ENCODE measurements at places on chromosomes 5 and 9.

- DNase-seq, result no peak
These were observed 339.2 kb downstream of the ARL15 start for GRCh38 chr5:53971131-53971530.

GRCh38 chr5:122180863-122181548 is 51.7 kb downstream of the ZNF474 start:
- DNase-seq, result peak; percentile 94

GRCh38 chr9:86977205-86977835 is 30.0 kb upstream of the GAS1 start:
- peak; percentile 61 for DNase-seq

GRCh38 chr9:94631599-94631998 is 7.7 kb downstream of the FBP1 start:
- no peak for DNase-seq

- no peak for DNase-seq
These were observed 68.3 kb downstream of the ERP44 start for GRCh38 chr9:100030548-100030947.

GRCh38 chr9:70603020-70603411 is 188.6 kb upstream of the KLF9 start:
- DNase-seq, result no peak

- peak; percentile 15 for DNase-seq
These were observed 260.4 kb downstream of the MLLT3 start for GRCh38 chr9:20361656-20362570.

- DNase-seq, result no peak
These were observed 10.8 kb downstream of the SAXO1 start for GRCh38 chr9:19022206-19022605.

- no peak for DNase-seq
These were observed 404.2 kb downstream of the DNAH5 start for GRCh38 chr5:13540168-13540750.

DNA sequence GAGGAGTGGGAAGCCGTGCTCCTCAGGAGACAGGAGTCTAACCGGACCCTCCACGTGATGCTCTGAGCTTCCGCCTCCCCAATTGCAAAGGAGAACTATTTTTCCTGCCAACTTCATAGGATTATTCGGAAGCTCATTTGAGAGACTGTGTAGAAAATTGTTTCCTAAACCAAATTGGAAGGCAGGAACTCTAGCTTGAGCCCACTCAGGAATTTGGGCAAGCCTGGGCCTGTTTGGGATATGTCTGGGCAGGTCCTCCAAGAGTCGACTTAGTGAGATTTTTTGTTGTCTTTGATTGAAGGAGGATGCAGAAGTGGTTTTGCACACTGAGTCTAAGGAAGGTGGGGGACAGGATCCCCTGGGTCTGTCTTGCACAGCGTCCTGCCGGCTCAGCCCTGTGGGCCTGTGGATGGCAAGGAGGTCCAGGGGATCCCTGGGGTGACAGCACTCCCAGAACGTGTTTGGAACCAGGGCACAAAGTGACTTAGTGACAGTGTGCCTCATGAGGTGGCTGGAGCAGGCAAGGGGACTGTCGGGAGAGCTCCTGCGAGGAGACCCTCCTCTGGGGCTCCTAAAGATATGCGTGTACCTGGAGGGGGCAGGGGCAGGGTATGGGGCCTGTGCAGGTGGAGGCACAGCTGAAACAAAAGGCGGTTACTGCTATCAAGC is 283.3 kb downstream of the NSG2 start:
- DNase-seq, result no peak

DNA sequence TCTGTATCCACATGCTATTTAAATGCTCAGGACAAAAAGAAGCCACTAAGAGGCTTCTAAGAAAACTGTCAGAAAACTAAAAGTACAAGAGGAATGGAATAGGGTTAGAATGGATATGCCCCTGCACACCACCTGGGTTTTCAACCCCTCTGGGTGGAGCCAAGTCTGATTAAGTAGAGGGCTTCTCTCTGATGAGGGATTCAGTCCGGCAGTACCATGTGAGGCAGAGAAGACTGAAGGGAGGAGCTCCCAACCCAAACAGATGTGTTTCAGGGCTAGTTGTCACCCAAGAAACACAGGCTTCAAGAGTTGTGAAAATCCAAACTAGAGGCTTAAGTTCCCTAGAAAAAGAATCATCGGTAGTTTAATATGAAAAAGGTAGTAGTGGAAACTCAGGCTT is 12.5 kb downstream of the NREP start:
- DNase-seq, result no peak

- DNase-seq, result no peak
These were observed 155.2 kb upstream of the ISL1 start for GRCh38 chr5:51227963-51228470.

DNA sequence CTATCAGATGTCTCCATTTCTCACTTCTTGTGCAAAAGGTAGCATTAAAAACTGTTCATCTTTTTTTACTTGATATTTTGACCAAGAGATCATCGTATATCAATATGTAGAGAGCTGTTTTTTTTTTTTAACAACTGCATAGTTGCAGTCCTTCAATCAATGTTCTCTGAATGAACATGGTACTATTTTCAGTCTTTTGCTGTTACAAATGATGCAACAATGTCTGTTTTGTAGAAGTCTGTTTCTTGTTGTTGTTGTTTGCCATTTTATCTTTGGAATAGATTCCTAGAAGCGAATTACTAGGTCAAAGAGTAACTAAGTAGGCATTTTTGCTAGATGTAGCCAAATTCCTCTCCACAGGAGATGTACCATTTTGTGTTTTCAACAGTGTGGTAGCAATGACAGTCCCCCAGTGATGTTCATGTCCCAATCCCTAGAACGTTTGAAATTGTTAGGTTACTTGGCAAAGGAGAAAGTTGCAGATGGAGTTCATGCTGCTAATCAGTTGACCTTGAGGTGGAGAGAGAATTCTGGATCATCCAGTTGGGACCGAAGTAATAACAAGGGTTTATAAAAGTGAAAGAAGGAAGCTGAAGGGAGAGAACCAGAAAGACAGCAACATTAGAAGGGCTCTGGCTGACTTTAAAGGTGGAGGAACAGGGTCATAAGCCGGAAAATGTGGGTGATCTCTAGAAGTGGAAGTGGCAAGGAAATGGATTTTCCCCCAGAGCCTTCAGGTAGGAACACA is 6.3 kb downstream of the MTREX start:
- no peak for DNase-seq

GRCh38 chr5:126122942-126123341 is 300.3 kb upstream of the GRAMD2B start:
- DNase-seq, result no peak

- no peak for DNase-seq
These were observed 84.1 kb downstream of the SLIT3 start for GRCh38 chr5:169216866-169217265.

DNA sequence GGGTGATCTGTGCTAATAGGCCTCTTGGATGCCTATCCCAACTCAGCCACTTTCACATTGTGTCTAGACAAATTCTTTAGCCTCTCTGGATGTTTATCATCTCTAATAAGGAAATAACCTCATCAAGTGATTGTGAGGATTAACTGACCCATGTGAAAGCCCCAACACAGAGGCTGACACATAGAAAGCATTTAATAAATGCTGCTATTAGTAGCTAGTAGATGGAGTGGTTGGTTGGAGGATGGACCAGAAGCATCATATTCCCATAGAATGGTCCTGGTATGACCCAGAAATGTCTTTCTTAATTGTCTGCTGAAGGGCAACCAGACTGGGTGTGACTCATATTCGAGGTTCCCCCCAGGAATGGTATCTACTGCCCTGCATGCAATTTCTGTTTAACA is 124.4 kb downstream of the PIK3R1 start:
- DNase-seq, result peak; percentile 67

DNA sequence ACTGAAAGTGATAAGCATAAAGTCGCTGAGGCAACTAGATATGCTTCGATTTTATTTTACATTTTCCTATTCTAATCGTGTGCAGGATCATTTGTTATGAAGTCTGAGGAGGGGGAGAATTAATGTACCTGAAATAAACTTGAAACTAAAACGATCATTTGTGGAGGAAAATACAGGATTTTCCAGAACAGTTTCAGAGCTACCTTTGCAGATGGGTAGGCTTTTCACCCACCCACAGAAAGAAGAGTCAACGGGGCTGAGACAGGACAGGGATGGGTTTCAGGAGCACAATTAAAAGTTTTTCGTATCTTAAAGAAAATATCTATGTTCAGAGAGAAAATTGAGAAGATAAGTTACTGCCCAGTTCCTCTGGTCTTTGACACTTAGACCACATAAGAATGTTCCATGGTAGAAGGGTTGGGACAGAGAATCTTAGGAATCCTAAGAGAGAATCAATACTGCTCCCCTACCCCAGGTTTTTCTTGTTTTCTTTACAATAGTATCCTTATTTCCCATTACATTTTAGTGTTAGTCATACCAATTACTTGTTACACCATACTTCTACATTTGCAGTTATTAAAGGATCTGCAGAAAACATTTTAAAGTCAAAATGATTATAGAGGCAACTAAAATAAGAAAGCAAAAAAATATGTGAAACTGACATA is 211.4 kb downstream of the DEPDC1B start:
- no peak for DNase-seq

GRCh38 chr9:125180876-125181275 is 8.7 kb downstream of the PPP6C start:
- no peak for DNase-seq

DNA sequence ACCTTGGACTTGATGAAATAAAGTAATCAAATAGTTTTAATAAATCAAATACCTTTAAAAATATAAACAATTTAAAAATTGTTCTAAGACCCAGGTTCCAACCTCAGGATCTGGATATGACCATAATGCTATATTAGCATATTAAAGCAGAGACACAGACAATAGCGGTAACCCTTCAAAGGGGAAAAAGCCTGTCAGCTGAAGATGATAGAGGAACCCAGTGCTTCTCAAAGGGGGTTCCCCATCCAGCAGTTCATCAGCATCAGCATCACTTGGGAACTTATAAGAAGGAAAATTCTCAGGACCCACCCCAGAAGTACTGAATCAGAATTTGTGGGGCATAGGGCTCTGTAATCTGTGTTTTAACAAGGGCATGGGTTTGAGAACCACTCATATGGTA is 519.6 kb downstream of the RAB3C start:
- no peak for DNase-seq

- DNase-seq, result peak; percentile 69
These were observed at the start of gene TICAM2 for GRCh38 chr5:115601701-115602590. Gene TICAM2 (minus strand): TSS chr5:115602479. CDS start chr5:115581256, 21,223 bp downstream.

DNA sequence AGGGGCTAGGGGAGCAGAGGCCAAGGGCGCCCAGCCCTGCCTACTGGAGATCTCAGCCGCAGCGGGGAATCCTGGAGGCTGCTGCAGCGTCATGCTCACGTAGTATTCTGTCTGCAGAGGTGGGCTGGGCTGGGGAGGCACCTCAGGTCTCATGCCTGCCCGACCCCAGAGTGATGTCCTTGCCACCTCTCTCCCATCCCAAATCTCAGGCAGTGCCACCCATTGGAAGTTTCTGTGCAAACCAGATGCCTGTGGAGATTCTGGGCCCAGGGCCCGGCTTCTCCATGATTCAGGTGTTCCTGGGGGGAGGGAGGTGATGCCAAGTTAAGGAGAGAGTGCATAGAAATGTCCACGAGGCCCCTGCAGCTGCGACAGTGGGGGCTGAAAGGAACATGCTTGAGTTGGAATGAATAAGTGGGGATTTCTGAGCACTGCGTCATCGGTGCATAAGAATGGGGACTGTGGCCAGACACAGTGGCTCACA is 72.0 kb downstream of the ANKRD33B start:
- no peak for DNase-seq

GRCh38 chr5:100832252-100833230 is 70.5 kb downstream of the ST8SIA4 start:
- no peak for DNase-seq

GRCh38 chr5:147348451-147348850 is 113.6 kb downstream of the STK32A start:
- DNase-seq, result no peak

GRCh38 chr9:107938801-107939386 is 449.3 kb upstream of the KLF4 start:
- DNase-seq, result no peak

DNA sequence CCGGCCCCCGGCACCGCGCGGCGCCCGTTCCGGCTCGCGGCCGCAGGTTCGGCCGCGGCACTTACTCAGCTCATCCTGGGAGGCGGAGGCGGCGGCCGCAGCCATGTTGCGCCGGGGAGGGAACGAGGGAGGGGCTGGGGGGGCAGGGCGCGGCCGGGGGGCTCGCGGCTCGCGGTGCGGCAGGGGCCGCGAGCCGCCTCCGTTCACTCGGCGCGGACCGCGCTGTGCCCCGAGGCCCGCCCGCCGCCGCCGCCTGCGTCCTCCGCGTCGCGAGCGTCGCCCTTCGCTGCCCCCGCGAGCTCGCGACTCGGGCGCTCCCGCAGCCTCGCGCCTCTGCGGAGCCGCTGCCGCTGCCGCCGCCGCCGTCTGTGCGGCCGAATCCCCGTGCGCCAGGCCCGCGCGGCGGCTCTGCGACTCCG is 735 bp downstream of the ECPAS start:
- no peak for DNase-seq

GRCh38 chr9:86763791-86764190 is 183.5 kb downstream of the GAS1 start:
- no peak for DNase-seq

DNA sequence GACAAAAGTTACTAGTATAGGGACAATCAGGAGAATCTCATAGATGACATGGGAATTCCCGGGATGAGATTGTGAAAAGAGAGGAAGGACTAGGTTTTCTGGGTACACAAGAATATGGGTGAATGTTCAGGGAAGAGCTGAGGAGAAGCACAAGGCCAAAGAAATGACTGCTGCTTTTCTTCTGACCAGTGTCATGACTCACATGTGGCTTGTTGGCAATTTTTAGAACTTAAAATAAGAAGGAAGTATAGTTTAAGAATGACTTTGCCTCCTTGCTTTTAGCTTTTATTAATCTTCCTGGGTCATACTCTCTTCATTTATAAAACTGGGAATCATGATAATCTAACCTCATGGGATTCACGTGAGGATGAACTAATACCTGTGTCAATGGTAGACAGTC is 652.4 kb upstream of the MEF2C start:
- no peak for DNase-seq

GRCh38 chr9:378263-378662 is 163.6 kb downstream of the DOCK8 start:
- DNase-seq, result no peak

DNA sequence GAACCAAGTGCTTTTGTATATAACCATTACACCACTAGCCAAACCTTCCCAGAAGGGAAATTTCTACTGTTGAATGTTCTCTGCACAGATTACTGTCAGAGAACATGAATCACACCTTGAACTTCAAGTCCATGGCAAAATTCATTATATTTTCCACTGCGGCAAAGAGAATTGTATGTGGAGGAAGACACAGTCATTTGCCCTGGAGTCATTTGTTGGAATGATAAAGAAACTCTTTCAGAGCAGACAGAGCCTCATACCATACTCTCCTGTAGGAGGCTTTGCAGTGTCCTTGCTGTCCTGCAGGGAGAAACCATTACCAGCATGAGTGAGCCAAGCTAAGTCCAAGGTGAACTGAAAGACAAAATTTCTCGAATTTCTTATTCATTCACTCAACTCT is 369.0 kb downstream of the ARHGEF28 start:
- DNase-seq, result no peak

GRCh38 chr5:173303878-173304590 is 24.2 kb downstream of the STC2 start:
- peak; percentile 56 for DNase-seq

Measured in iris pigment epithelial cell (primary cell).